Cardiac fibroblast (primary cell): ENCODE measurements at places on chromosomes 4 and X.

DNA sequence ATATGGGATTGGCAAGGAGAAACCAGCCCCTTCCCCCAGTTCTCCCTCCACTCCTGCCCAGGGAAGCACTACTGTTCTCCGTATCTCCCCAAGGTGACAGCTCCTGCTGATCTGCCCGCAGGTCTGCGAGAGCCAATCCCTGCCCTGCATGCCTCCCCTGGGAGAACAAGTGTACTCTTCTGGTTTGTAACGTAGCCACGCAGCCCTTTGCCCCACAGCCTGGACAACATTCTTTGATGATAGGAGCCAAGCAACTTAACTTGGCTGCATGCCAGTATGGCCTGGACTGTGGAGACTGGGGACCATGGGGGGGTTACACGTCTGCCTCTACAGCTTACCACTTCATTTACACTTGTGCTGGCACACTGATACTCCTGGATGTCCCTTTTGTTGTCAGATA lies 2.0 kb downstream of the STBD1 start:
- DNase-seq, result peak; percentile 33

GRCh38 chrX:38293741-38294140 lies 33.6 kb downstream of the RPGR start:
- peak; percentile 8 for DNase-seq

DNA sequence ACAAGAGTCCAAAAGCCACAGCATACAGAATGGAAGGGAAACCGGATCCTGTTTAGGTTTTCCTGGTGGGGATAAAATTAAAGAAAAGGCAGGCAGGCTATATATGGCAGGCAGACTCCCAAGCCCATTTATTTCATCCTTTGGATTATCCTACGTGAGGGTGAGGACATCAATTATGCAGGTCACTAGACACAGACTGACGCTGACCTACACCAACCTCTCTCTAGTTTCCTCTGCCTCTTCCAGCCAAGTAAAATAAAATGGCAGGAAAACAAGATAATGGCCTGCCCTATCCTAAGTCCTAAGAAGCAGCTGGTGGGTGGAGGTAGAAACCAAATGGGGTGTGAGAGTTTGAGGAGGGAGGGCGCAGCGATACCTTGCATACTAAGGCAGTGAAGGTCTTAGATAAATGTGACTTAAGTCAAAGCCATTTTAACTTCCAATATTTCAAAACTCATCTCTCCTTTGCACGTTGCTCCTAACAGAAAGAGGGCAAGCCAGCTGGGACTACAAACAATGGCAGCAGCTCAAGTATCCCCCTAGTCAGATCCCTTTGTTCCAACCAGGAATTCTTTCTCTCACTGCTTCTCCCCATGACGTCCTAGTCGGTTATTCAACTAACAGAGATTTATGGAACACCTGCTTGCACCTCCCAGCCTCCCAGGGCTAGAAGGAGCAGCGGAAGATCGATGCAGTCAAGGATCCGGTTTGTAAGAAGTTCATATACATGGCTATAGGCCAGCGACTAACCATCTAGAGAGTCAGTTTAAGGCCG lies 72.8 kb downstream of the IRF2 start:
- no peak for DNase-seq

DNA sequence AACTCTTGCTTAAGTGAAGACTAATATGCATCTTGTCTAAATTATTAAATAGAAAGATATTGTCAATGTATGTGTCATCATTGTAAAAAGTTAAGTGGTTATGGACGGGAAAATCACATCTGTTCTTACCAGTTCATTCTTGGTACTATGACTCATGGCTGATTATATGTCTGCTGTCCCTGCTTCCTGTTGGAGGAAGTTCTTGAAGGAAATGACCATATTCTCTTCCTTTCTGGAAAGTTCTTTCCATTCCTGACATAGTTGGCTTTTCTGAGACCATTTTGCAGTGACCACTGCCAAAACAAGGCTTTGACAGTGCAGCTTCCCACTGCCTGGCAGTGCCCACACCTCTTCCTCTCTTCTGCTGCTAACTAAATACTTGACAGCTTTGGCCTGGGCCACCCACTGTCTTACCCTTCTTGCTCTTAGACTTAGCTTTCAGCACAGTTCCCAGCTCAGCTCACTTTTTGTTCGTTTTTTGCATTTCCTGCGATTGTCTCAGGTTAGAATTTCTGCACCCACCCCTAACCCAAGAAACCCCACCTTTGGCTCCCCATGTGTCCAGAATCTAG lies 13.2 kb upstream of the CLDN24 start:
- peak; percentile 96 for DNase-seq

DNA sequence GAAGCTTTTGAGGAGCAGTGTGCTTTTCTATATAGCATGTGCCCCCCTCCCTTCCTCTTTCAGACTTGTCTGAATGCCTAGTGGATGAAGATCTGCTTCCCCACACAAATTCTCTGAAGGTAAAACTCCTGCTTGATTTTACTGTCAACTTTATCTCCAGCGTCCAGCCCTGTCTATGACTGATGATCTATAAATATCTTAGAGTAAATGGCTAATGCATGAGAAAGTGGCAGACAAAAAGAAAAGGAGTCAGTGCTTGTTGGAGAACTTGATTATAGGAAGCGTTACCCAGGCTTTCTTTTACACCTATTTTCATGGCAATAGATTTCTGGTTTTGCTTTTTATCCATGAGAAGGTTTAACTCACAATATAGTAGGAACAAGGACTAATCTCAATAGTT lies 168.3 kb upstream of the HS3ST1 start:
- DNase-seq, result no peak

DNA sequence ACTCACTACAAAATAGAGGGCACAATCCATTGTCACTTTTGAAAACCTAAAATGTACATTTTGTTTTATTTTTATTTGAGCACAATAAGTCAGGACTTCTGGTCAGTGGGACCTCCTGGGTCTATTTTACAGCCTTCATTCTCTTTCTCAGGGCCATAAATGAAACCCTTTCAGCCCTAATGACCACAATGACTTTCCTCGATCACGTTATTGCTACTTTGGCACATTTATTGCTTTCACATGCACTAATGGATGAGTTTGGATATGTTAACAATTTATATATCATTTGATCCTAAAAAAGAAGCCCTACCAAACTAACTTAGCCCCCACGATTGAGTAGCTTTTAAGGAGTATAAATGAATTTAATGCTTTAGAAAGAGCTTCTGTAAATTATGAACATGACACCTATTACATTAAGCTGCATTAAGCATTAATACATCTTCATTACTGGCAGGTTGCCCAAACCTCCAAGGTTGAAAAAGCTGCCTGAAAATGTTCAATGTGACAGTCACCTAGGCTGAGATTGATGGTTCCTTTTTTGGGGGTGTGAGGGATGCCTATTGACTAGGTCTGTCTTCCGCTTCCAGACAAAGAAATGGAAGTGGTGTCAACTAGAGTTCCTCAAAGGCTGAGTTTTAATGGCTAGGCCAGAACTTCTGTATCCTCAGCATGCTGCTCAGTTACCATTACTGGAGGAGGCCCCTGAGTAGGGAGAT lies 296.4 kb downstream of the GPAT3 start:
- no peak for DNase-seq

- DNase-seq, result peak; percentile 25
Observed at GRCh38 chr4:85703096-85703495, 228.1 kb downstream of the ARHGAP24 start.

DNA sequence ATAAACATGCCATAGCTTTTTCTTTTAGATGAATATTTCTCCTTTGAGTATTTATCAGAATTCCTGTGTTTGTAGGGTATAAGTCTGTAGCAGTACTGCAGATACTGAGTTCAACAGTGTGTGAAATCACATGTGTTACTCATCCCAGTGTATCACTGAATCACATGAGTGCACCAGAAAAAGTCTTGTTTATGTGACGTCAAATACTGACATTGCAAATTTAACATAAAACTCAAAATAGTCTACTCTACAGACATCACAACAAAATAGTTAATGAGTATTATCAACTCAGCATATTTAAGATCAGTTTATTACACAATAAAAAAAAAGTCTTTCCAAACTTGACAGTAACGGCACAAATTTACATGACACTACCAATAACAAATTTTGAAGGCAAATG lies 221.3 kb downstream of the DCTD start:
- DNase-seq, result no peak

GRCh38 chr4:5955201-5955821 lies 62.4 kb upstream of the CRMP1 start:
- DNase-seq, result no peak

DNA sequence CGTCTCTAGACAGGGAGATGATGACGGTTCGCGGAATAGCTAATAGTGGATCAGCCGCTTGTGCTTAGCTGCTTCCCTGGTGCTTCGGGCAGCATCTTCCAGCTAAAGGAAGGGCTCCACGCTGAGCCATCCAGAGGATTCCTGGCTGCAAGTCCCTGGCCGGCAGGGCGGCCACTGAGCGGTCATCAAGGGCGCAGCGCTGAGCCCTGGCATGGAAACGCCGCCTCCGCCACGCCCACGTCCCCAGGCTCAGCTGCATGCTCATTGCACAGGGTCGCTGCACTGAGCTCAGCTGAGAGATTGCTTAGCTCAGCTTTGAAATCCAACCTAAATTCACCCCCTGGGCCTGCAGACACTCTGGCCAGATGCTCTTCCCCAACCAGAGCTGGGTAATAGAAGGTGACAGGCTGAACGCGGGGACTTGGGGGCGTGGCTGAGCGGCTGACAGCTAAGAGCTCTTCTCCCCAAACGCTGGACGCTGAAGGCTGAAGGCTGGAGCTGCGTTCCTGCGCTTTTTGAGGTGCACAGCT lies 118.2 kb upstream of the KIT start:
- peak; percentile 37 for DNase-seq

- DNase-seq, result peak; percentile 85
Observed at GRCh38 chr4:8198906-8199593, at the start of gene SH3TC1. TSS of gene SH3TC1 (plus strand) at chr4:8199290. CDS start at chr4:8205195, 5,905 bp downstream.

- no peak for DNase-seq
Observed at GRCh38 chr4:183936574-183937345, 31.7 kb downstream of the STOX2 start.

GRCh38 chr4:118942465-118942864 lies 53.8 kb downstream of the SYNPO2 start:
- no peak for DNase-seq

- no peak for DNase-seq
Observed at GRCh38 chr4:3784454-3785291, 18.5 kb downstream of the ADRA2C start.

- peak; percentile 10 for DNase-seq
Observed at GRCh38 chr4:33080275-33080674, 2360.1 kb downstream of the PCDH7 start.

DNA sequence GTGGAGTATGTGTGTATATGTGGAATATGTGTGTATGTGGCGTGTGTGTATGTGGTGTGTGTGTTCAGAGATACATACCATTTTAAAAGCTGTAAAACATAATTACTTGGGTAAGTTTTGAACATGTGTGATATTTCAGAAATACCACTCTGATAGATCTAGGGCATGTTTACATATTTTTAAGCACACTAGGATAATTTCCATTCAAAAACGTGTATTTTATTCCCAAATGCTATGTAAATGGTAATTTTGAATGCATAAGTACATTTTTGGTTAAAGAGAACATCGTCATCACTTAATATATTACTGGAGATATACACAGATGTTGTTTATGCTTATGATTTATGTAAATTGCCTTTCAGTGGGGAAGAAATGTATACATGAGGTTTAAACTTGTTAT lies 34.7 kb upstream of the SHISA3 start:
- DNase-seq, result no peak

DNA sequence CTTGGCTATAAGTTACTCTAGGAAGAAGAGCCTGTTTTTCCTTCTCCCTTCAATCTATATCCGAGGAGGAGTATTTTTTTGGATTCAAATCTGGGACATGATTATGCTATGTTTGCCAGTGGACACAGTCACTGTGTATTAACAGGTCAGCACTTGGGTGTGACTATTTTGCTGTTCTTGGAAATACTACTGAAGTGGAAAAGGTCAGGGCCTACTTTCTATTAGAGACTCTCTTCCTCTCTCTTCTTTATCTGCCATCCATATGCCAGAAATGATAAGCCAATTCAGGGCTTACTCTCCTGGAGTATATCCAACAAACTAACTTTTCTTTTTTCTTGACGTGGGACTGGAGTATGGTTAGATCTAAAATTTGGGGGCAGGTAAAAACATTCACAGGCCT lies 40.5 kb downstream of the MID1IP1 start:
- DNase-seq, result no peak

GRCh38 chr4:81790477-81790876 lies 318.8 kb upstream of the RASGEF1B start:
- DNase-seq, result no peak

DNA sequence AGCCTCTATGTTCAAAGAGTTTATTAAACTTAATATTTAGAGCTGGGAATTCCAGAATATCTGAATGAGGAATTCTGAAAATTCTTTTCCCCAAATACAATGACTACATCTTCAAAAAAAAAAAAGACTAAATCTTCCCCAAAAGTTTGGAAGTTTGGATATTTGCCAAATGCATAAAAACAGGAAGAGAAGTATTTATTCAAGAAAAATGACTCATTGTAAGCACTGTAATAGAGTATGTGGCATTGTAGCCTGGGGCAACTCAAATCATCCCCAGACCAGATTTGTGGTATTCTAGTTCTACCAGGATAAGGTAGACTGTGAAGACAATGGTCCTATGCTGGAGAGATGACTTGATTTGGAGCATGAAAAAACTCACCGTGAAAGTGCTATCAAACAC lies 78.5 kb upstream of the PDHA2 start:
- peak; percentile 80 for DNase-seq

DNA sequence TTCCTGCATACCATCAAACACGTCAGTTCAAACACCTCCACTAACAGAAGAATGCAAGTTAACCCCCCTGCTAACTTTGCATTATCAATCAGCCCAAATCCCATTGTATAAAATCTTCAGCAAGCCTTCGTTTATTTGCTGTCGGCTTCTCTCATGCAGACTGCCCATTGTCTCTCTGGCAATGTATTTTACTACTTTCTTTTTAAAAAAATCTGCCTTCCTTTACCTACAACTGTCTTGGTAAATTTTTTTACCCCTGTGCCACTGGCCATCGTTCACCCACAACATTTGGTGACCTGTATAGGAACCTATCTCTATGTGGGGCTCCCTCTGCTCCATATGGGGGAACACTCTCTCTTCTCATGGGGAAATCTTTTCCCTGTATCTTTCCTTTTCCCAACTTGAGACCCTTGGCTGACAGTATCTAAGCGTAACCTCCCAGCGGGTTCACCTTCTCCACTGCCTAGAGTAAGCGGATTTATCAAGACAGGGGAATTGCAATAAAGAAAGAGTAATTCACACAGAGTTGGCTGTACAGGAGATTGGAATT lies 244.6 kb downstream of the CPXCR1 start:
- DNase-seq, result no peak
